ENCODE measurements at places on chromosomes 7 and 10.

- DNase-seq, result peak; percentile 65
These were observed at the start of gene ZNF22 for GRCh38 chr10:45000752-45001380. Gene ZNF22, plus strand, starts transcription at chr10:45000923. Its CDS starts 2,446 bp downstream, at chr10:45003369.

DNA sequence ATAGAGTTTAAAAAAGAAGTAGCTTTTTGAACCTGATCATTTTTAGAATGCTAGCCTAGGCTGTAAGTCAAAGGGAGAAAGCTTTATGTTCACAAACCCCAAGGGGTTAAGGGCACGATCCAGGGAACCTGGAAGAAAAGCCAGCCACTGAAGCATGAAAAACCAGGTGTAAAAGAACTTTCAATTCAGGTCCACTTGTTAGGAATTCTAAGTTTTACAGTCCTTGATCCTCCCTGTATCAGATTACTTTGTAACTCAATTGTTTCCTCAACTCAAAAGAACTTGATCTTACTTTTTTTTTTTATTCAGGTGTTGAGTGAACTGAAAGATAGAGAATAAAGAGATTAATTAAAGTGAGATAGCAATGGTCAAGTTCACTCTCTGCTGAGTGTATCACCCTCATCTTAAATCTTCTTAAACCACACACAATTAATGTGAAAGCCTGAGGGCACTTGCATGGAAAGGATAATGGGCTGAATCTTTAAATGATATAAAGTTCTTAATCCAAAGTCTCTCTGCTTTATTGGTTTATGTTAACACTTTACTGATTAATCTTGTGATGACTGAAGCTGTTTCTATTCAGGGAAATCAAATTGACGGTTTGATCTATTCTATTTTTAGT is 672.2 kb upstream of the LRRN3 start:
- DNase-seq, result no peak

DNA sequence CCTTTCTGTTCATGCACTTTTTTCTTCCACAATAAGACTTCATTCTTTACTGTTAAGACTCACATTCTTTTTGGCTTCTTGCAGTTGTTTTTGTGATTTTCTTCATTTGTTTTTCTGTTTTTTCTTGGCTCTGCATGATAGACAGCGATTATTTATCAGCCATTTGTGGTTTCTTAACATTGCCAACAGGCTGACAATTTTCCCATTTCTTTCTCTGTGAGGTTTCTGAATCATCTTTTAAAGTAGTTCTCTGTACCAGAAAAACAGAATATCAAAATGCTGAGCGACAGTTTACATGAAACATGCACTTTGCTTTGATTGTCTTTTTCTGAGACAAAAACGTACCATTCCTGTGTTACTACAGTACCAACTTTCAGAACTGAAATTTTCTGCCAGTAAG is 334.2 kb upstream of the MAGI2 start:
- DNase-seq, result no peak

DNA sequence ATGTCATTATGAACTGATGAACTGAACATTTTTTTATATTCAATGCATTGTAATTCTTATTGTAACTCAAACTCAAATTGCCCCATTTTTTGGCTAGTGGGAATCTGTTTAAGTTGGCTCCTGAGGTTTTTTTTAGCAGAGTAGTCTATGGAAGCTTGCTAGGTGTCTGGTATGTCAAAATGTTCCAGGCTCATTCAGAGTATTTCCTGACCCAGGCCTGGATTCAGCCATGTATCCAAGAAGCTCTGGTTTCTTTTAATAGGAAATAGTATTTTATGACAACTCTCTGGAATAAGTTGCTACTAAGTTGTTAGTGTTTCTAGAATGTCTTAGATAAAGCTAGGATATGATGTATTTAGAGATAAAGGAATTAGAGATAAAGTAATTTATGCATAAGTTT is 288.0 kb downstream of the ARL4A start:
- DNase-seq, result no peak

- peak; percentile 62 for DNase-seq
These were observed 524 bp upstream of the PRXL2A start for GRCh38 chr10:80407812-80408241.

DNA sequence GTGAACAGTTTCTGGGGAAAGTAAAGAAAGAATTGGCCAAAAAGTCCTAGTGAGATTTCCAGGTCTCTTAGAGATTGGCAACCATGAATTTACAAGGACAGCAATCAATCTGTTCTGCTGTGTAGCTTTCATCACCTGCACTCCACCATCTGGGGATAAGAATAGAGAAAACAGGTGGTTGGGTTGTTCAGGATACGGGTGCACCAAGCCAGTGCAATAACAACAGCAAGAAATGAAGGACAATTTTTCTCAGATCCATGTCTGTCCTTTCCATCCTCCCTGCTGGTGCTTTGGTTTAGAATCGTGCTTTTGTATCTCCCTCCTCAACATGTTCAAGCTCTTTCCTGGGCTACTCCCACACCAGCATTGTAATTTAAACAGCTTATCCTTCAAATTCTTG is 787.7 kb downstream of the GRID1 start:
- no peak for DNase-seq

- DNase-seq, result no peak
These were observed 173.9 kb upstream of the SLC25A13 start for GRCh38 chr7:96495751-96496216.

- peak; percentile 70 for DNase-seq
These were observed 68.0 kb upstream of the ZNF438 start for GRCh38 chr10:31099664-31100063.

DNA sequence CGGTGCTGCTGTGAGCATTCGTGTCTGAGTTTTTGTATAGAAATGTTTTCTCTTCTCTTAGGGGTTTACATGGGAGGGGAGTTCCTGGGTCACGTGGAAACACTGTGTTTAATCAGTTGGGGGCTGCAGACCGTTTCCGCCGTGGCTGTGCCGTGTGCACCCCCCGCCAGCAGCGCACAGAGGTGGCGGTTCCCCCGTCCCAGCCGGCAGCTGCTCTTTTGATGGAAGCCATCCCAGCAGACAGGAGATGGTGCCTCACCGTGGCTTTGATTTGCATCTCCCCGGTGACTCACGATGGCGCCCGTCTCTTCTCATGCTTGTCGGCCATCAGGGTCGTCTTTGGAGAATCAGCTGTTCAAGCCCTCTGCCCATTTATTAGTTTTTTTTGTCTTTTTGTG is 34.9 kb upstream of the FOXL3 start:
- DNase-seq, result no peak

- no peak for DNase-seq
These were observed 20.6 kb upstream of the CHCHD3 start for GRCh38 chr7:133102276-133103060.

DNA sequence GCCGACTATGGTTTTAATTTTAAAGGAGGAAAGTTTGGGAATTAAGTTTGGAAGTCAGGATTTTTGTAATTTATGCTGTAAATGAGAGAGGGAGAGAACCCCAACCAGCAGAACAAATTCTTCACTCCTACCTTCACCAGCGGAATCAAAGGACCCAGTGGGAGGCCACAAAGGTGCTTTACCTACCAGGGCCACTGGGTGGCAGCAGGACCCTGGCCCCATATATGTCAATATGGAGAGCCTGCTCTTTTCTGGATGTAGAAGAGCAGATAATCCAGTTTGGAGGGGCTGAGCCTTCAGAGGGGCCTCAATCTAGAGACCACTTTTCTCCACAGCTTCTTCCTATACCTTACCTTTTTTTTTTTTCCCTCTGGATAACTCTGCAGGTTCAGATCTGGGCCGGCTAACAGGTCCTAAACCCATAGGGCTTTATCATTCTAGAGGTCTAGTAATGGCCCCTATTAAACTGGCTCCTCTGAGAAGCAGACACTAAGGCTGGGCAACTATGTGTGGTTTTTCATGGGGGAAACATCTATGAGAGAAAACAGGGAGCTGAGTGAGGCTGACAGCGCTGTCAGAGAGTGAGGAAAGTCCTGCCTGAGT is 8.5 kb upstream of the SCD start:
- peak; percentile 86 for DNase-seq

- DNase-seq, result no peak
These were observed 143.6 kb downstream of the CDK14 start for GRCh38 chr7:90739716-90740115.
